GM12891 (cell line): ENCODE measurements at places on chromosomes 1 and 21.

DNA sequence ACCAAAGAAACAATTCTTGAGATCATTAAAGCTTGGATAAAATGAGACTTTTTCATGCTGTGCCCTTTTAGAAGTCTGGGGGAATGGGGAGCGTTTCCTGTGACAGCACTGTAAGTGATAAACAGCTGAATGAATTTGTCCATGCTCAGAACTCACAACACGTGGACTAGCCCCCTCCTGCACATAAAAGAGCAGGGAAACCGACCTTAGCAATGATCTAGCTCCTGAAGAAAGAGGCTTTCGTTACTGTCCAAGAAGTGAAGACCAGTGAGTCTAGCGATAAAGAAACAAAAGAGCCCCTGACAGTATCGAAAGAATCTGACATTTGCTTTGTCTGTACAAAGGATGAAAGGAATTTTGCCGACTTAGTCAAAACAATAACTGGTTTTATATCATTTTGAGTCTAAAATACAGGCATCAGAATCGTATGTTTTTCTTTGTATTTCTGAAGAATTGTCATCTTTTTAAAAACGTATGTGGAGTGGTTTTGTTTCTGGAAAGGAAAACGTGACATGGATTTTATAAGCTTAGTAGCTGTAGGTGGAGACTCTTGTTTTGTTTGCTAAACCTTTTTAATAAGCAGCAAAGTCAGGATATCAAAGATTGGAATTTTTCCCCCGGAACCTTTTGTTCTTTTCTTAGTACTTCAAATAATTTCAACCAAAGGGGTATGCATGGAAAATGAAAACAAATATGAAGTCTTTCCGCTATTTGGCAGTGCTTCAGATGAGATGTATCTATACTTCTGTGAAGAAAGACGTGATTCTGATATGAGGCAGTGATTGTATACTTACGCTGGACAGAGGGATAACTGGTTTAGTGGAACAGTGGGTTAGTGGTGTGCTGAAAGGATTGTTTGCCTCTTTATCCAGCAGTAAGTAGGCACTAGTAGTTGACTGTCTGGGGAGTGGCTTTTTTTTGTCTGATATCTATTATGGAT lies 61.0 kb downstream of the MAST2 start:
- no peak for DNase-seq

GRCh38 chr21:43034826-43035225 lies 40.8 kb downstream of the CBS start:
- no peak for DNase-seq

DNA sequence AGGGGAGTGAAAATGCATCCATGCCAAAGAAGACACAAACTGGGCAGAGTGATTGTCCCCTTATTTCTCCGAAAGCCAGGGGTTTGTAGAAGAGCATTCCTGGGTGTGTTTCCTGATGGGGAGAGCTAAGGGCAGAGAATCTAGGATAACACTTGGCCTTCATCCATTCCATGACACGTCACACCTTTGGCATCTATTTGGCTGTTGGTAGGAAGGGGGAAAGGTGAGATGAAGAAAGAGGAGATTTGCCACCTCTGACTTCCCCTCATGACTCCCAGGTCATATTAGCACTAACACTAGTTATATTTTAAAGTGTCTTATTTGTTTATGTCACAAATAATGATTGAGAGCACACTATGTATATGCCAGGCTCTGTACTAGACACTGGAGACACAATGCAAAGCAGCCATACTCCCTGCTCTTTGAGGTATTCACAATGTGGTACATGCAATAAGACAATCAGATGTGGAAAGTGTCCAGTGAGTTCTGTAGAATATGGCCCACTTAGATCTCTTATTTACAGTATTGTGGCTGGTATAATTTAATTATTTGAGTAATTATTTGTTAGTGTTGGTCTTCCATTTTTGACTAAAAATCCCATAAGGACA lies 54.5 kb upstream of the GADD45A start:
- no peak for DNase-seq

DNA sequence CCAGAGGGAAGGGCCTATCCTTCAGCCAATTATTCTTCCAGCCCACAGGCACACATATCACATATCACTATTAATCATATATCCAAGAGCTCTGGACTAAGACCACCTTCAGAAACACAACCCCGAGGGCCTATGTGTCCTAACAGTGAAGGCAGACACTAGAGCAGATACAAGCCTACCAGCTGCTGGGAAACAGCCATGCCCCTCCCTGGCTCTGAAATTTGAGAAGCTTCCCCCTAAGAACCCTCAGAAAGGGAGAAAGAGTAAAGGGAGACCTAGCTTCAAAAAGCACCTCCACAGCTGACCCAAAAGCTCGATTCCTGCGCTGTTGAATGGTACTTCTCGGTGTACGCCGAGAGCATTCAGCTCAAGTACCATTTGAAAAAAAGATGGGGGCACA lies 17.4 kb downstream of the CNN3 start:
- DNase-seq = no peak

GRCh38 chr1:91572044-91572443 lies 71.4 kb downstream of the CDC7 start:
- no peak for DNase-seq

- peak; percentile 17 for DNase-seq
These were observed at the start of gene PRKAA2 for GRCh38 chr1:56644919-56645676. Gene PRKAA2 (plus strand): TSS chr1:56645314. CDS start chr1:56645388, 74 bp downstream.

GRCh38 chr1:84613026-84613425 lies 38.8 kb upstream of the CTBS start:
- DNase-seq = no peak

- DNase-seq = no peak
These were observed 75.5 kb downstream of the NPHP4 start for GRCh38 chr1:5916572-5917280.

DNA sequence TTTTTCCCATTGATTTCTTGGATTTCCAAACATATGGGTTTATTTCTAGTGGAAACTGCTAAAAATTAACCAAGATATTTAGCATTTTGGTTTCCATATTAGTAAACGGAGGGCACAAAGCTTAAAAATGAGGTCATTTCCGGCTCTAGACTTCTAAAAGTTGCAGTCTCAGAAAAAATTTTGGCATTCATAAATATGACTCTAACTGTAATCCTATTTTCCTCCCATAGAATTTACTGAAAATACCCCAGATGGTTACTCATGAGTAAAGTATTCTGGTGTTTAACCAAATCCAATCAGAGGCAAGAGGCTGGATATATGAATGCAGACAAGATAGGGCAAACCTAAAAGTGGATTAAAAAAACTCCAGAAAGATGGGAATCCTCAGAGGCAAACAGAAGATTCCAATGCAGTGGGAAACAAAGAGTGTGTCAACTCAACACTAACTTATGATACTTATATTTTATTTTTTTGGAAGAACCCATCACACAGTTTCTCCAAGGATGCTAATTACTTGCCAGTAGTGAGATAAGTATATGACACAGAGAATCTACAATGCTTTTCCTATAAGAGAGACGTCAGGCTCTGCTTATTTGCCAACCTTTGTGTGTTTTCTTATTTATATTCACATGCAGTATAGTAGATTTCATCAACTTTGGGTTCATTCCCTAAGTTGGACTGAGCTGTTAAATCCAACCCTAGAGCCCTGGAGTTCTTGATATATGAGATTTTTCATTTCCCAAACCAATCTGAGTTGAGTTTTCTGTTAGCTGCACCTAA lies 90.1 kb upstream of the BCL10 start:
- DNase-seq = no peak

DNA sequence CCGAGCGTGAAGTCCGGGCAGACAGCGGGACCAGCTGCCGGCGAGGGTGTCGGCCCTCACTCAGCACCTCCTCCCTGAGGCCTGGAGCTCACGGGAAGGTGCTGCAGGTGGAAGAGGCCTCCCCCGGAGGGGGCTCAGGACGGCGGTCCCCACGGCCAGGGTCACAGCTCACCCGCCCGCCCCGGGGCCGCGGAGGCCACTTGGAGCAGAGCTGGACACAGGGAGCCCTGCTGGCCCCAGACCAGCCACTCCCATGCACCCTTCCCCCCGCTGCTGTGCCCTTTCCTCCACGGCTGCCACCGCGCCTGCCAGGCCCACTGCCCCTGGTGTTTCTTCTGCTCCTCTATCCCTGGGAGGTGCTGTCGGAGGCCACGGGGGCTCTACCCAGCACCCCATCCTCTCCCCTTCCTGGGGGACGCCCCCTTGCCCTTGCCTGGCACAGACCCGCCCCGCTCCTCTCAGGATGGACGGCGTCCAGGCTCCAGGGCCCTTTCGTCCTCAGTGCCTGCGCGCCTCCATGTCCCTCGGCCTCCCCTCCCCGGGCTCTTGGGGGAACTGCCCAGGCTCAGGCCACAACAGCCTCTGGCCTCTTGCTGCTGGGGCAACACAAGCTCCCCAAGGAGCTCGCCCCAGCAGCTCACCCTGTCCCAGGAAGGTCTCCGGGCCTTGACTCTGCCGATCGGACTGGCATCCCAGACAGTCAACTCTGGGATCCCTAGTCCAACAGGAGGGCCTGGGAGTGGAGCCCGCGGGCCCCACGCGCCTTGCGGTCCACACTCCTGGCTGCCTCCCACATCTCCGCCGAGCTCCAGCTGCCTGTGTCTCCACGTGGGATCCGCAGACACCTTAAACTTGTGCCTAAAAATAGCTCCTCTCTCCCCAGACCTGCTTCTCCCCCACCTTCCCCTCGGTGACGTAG lies 4.1 kb downstream of the TMEM240 start:
- no peak for DNase-seq

DNA sequence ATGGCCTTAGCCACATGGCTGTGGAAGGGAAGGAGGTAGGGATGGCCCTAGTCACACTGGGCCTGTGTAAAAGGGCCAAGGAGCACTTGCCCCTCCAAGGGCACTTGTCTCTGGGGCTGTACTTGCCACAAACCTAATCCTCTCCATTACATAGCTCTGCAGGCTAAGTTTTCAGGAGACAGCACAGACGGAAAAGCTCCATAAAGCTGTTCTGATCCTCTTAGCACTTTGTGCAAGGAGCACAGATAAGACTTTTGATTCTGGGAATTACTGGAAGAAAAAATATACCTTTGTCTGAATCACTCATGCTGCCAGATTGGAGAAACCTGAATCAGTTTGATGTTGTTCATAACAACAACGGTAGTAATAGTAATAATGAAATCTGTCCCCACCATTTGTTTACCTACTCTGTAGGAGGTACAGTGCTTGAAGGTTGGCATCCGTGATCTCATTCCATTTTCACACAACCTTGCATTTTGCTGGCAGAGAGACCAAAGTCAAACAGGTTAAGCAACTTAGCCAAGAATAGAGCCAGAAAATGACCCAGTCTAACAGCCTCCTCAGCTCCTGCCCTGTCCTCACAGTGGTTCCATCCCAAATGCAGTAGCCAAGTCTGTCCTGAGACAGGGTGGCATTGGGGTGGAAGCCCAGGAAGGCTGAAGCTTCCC lies 207.1 kb downstream of the ROR1 start:
- DNase-seq = no peak

GRCh38 chr1:25642574-25643108 lies 26.1 kb downstream of the MAN1C1 start:
- peak; percentile 42 for DNase-seq

DNA sequence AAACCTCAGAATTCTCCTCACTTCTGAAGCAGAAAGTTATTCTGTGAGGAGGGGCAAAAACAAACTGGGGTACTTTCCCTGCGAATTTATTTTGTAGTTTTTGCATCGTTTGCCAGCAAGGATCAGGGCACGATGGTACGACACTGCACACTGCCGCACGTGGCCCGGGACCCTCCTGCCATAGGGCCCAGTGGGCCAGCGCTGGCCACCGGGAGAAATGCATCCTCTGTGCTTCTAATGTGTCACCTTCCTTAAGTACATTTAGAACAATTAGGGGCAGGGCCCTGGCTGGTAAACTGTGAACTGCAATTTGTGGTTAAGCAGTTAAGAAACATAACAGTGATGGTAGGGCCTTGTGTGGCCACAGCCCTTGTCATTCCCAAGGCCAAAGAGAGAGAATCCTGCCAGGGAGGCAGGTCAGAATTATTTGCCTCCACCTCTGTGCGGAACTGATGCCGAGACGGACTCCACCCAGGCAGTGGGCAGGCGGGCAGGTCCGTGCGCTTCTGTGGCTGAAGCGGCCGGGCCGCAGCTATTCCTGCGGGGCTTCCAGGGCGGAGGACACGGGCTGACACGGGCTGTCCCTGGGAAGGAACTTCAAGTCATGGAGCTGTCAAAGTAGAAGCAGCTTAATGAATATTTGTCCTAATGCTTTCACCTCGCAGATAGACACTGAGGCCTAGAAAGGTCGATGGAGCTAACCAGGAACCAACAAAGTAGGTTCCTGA lies 12.5 kb downstream of the GPR137B start:
- DNase-seq = no peak

DNA sequence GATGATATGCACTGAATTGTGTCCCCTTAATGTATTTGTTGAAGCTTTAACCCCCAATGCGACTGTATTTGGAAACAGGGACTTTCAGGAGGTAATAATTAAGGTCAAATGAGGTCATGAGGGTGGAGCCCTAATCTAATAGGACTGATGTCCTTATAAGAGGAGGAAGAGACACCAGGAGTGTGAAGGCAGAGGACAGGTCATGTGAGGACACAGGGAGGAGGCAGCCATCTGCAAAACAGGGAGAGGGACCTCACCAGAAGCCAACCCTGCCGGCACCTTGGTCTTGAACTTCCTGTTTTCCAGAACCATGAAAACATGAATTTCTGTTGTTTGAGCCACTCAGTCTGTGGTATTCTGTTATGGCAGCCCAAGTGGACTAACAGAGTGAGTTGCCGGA lies 15.3 kb downstream of the SYF2 start:
- DNase-seq = no peak

DNA sequence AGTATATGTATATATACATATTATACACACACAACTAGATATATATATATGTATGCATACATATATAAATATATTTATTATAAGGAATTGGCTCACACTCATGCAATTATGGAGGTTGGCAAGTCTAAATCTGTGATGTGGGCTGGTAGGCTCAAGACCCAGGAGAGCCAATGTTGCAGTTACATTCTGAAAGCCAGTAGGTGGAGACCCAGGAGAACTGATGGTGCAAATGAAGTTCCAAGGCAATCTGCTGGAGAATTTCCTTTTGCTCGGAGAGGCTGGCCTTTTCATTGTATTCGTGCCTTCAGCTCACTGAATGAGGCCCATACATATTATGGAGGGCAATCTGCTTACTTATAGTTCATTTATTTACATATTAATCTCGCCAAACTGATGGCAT lies 9.4 kb downstream of the IVL start:
- DNase-seq = no peak

DNA sequence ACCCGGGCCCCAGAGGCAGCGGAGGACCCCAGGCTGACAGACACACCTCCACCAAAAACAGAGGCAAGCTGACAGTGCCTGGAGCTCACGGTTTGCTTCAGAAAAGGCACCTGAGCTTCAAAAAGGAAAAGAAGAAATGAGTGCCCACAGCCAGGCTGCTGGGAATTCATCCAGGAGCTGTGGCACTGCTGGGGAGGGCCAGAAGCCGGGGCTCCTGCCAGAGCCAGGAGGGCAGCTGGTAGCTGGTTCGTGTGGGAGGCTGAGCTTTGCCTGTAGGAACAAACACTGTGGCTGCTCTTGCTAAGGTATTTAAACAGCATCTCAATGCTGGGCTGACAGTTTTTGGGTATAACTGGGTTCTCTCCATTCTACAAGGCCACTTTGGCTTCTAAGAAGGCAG lies 19.5 kb downstream of the KCNJ6 start:
- no peak for DNase-seq

- DNase-seq = no peak
These were observed 64.5 kb upstream of the SIPA1L2 start for GRCh38 chr1:232694475-232694874.
